ENCODE measurements at places on chromosomes 11 and 22. TPM values are rescaled to one million over a fixed set of nuclear protein-coding genes. Genes with fewer than 3 reads are reported as not detected.

Gene JAM3
- 9.0 TPM for total RNA-seq

Gene GDPD4
- not detected for total RNA-seq

- no peak for DNase-seq
- H3K27ac ChIP-seq, result no peak overlapping the region
- no peaks in the 10 kb centered on the region for H3K36me3 ChIP-seq
- no peaks in the 10 kb centered on the region for H3K4me1 ChIP-seq
- H3K27me3 ChIP-seq, result peaks cover 8% of the 10 kb centered on the region
Observed at GRCh38 chr11:17531071-17531600, 13.1 kb downstream of the USH1C start.

- no peaks in the 10 kb centered on the region for H3K36me3 ChIP-seq
- no peak overlapping the region for H3K27ac ChIP-seq
- H3K4me1 ChIP-seq, result peaks cover under 1% of the 10 kb centered on the region
- H3K4me3 ChIP-seq, result no peak overlapping the region
Observed at GRCh38 chr22:41047801-41048211, 44.6 kb upstream of the EP300 start.

- no peak overlapping the region for H3K4me3 ChIP-seq
- no peak for DNase-seq
- H3K27ac ChIP-seq, result no peak overlapping the region
- peaks cover 12% of the 10 kb centered on the region for H3K27me3 ChIP-seq
- no peaks in the 10 kb centered on the region for H3K4me1 ChIP-seq
Observed at GRCh38 chr11:10377183-10377582, 72.3 kb downstream of the ADM start.
